NCI-H187 treated with DMSO at 0.1 percent for 48 hours (cell line): ENCODE measurements at places on chromosomes 16 and 17.

GRCh38 chr16:86395477-86395876 is 114.8 kb upstream of the FOXF1 start:
- DNase-seq = no peak

GRCh38 chr16:85986931-85987749 is 88.2 kb downstream of the IRF8 start:
- no peak for DNase-seq

DNA sequence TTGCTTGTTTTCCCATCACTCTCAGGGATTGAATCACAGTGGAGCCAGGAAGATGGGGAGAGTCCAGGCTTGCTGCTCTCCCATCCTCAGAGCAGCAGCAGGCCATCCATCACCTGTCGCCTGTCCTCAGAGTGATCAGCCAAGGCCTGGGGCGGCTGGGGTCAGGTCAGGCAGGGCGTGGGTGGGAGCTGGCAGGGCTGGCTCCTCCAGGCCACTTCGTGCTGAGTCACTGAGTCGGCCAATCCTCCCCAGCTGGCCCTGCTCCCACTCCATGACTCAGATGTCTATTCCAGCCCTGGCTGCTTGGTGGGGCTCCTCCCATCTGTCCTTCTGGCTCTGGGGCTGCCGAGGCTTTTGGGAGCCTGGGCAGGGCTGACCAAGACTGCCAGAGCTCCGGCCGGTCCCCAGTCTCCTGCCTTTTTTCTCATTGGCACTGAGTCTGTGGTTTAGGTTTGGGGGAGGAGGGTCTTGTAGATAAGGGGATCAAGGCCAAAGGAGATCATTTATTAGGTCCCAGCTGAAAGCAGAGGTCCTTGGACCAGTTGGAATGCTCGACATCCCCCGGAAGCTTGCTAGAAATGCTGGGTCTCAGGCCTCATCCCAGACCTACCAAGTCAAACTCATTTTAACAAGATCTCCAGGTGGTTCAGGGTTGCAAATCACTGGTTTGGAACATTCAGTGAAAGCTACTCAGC is 72.7 kb downstream of the ABCC1 start:
- DNase-seq = no peak

- DNase-seq = no peak
Observed at GRCh38 chr17:67109111-67109510, 64.8 kb downstream of the CACNG1 start.

DNA sequence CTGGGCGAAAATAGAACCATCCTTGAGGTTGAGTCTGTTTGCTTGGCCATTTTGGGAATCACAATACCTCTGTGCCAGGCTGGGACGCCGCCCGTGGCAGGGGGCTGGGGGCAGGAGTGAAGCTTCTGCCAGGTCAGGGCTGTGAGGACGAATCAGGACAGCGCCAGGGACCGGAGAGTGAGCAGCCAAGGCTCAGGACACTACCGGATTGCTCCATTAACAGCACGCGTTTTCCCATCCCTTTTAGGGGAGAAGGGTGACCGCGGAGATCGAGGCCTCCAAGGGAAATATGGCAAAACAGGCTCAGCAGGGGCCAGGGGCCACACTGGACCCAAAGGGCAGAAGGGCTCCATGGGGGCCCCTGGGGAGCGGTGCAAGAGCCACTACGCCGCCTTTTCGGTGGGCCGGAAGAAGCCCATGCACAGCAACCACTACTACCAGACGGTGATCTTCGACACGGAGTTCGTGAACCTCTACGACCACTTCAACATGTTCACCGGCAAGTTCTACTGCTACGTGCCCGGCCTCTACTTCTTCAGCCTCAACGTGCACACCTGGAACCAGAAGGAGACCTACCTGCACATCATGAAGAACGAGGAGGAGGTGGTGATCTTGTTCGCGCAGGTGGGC is 23.4 kb downstream of the C1QTNF1 start:
- DNase-seq = no peak

DNA sequence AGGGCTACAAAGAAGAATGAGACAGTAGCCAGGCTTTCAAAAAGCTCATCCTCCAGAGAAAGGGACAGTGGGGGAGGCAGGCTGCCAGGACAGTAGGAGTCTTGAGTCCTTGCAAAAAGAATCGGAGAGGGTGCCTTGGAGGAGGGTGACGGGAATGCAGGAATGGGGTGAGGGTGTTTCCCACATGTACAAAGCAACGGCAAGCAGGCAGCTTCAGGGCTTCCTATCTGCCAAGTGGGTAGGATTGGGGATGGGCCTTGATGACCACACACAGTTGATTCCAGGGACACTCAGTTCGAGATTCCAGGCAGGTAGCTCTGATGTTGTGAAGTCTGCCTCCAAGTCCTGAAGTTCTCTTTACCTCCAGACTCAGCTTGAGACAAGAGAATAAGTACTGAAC is 54.4 kb downstream of the C17orf67 start:
- no peak for DNase-seq

- DNase-seq = no peak
Observed at GRCh38 chr16:25709213-25709612, 17.5 kb downstream of the HS3ST4 start.

DNA sequence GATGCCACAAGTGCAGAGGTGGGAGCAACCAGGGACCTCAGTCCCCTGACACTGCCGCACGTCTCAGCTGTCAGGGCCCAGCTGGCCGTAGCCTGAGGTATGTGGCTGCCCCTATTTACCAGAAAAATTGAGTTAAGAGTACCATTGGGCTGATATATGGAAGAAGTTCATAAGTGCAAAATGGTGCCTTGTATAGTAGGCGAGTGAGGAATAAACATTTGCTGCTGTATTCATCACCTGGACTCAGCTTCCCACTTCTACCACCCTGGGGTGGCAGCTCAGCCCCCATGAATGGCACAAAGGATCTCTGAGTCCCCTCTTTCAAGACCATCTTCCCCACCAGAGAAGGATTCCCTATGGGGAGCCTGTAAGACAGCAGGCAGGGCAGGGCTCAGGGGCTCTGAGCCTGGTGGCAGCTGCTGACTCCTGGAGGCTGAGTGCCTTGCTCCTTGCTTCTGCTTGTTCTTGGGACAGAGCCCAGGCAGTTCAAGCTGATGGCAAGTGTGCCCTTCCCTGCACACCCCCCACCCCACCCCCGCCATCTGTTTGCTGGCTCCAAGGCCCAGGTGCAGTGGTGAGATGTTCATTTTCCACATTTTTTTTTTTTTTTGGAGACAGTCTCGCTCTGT is 29.0 kb downstream of the TRPV2 start:
- no peak for DNase-seq

- DNase-seq = no peak
Observed at GRCh38 chr17:37742762-37743611, 1.9 kb downstream of the HNF1B start.

GRCh38 chr16:3485821-3486505 is 9.3 kb downstream of the C16orf90 start:
- no peak for DNase-seq

DNA sequence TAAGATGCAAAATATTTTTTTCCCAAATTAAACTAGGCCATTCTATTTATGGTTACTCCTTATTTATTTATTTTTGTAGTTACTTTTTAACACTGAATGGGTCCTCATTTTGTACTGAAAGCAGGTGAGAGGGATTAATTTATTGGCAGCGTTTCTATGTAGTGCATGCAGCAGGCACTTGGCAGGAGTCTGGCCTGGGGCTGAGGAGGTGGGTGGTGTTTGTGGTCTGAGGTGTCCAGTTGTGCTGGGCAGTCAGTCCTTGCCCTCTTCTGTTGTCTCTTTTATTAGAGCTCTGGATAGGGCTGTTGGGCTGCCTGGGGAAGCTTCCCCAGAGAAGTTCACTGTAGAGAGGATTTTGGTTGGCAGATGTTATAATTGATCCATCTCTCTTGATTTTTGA is 12.7 kb downstream of the SEC14L1 start:
- DNase-seq = no peak

GRCh38 chr16:77234611-77235010 is 35.4 kb downstream of the SYCE1L start:
- no peak for DNase-seq

DNA sequence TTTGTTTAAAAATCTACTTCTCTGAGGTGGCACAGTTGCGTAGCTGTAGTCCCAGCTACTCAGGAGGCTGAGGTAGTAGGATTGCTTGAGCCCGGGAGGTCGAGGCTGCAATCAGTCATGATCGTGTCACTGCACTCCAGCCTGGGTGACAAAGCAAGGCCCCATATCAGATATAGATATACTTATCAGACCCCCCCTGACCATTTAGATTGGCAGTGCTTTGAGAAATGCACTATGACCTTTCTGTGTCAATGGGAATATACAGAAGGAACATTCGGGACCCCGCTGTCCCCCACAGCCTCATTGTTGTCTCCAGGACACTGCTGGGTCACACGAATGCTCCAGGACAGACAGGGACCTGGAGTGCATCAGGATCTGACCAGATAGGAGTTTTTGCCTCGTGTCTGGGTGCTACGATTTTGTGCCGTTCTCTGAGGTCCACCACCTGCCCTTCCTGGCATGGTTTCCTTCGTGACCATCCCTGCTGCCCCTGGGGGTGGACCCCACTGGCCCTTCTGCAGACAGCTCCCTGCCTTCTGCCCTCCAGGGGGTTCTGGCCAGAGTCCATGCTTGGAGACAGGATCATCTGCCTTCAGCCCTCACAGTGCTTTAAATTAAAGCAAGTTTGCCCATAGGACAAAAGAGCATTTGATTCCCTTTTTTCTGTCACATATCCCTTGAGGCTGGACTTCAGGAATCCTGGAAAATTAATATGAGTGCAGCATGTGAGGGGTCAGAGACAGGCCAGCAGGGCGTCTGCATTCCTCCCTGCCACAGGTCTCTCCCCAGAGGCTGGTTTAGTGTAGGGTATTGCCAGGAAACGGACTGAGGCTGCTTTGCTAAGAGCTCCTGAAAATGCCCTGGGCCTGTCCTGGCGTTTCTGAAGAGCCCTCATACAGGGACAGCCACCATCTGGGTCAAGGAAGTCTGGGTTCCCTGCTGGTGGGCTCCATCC is 19.3 kb downstream of the PLD6 start:
- no peak for DNase-seq
